Forelimb muscle (tissue), 1 donor: ENCODE measurements at places on chromosomes 7 and 10.

DNA sequence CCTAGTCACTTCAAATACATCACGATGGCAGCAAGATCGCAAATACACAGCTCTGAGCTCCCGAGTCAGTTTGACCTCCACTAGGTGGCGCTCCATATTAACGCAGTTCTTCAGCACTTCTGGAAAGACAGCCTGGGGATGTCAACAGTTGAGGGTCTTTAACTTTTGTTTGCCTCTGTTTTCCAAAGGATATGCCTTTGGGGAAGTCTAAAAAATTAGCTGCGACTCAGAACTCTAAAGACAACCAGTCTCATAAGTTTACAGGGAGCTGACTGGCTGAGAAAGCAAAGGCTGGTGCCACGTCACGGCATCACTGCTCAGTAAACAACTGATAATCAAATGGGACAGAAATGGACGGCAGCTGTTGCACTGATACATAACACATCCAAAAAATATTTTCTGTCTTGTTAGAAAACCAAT lies 458.8 kb downstream of the SORCS1 start:
- DNase-seq = peak; percentile 58

- DNase-seq = no peak
These were observed 965 bp upstream of the CAMK1D start for GRCh38 chr10:12348294-12348869.

GRCh38 chr10:13668126-13668525 lies 81.4 kb downstream of the PRPF18 start:
- no peak for DNase-seq

GRCh38 chr7:71613313-71613712 lies 481.4 kb downstream of the GALNT17 start:
- peak; percentile 44 for DNase-seq

GRCh38 chr10:28722065-28722803 lies 44.9 kb downstream of the BAMBI start:
- no peak for DNase-seq

DNA sequence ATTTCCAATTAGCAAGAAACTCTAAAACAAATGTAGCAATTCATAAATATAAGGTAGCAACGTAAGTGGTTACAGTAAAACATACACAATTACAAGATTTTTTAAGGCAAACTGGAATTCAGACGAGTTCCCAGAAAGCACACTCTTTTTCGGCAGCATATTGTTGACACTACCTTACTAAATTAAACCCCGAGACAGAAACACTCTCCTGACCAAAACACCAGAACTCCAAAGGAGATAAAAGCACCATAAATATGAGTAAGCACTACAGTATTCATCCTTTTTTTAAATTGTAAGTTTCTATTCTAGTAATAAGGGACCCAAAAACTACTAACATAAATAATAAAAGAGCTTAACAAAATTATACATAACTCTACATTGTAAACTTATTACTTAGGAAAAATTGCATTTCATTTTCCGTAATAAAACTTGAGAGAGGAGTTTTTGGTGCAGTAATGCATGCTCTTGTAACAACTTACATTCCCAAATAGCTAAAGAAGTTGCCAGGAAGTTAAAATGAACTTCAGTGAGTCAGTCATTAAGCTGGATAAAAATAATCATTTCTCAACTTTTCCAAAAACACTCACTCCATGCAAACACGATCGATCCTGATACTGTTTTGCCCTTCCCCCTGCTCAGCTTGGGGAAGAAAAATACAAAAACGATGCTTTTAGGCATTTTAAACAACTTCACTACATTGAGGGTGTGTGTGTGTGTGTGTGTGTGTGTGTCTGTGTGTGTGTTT lies 2.0 kb downstream of the PIP4K2A start:
- DNase-seq = no peak

- DNase-seq = no peak
These were observed 1.8 kb downstream of the WDR37 start for GRCh38 chr10:1058017-1058416.
